ENCODE measurements at places on chromosomes 5 and 9.

DNA sequence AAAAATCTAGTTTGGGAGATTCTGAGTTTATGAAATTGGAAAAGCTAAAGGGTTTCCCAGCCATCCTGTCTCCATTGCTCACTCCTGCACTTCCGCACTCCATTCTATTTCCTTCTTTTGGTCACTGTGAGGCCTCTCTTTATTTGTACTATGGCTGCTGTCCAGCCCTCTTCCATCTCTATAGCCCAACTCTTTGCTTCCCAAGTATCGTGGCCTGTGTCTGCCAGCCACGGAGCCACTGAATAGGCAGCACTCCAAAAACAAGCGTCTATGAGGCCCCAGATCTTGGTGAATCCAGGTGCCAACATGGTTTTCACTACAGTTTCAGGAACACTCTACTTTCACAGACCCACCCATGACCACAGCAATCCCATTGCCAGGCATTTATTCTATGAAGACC is 37.2 kb downstream of the GRAMD2B start:
- no peak for DNase-seq

GRCh38 chr9:127445851-127446712 is 5.1 kb downstream of the RPL12 start:
- DNase-seq = no peak

- DNase-seq = no peak
These were observed 295.5 kb downstream of the DTWD2 start for GRCh38 chr5:118692811-118693342.

DNA sequence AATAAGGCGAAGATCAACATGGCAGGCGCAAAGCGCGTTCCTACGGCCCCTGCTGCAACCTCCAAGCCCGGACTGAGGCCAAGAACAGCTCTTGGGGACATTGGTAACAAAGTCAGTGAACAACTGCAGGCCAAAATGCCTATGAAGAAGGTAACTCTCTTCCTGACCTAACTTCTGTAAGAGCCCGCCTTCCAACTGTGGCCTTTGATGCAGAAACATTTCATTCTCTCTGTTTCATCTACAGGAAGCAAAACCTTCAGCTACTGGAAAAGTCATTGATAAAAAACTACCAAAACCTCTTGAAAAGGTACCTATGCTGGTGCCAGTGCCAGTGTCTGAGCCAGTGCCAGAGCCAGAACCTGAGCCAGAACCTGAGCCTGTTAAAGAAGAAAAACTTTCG is 979 bp downstream of the CCNB1 start:
- no peak for DNase-seq

DNA sequence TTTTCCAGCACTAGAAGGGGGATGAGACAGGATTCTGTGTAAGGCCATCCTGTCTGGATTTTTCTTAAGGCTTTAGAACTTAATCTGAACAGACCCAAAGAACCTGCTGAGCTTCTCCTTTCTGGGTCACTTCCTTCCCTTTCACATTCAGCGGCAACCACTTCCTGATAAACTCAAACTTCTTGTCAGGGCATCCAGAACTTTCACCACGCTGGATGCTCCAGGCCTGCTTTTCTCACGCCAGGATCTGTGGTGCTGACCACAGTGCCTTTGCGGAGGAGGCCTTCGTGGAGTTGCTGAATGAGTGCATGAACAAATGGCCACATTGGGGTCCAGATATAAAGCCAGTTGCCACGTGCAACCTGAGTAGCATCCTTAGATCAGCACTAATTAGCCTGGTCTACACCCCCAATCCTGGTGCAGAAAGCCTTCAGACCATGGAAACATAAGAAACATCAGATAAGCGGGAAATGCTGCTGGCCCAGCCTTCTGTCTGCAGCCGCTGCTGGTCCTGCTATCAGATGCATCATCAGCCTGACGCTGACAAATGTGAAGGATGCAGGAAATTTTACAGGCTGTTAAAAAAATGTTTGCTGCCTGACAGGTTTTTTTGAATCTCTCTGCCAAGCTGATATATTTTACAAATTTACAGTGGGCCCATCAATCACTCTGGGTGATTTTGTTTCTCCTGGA is 75.3 kb upstream of the BARHL1 start:
- DNase-seq = no peak

DNA sequence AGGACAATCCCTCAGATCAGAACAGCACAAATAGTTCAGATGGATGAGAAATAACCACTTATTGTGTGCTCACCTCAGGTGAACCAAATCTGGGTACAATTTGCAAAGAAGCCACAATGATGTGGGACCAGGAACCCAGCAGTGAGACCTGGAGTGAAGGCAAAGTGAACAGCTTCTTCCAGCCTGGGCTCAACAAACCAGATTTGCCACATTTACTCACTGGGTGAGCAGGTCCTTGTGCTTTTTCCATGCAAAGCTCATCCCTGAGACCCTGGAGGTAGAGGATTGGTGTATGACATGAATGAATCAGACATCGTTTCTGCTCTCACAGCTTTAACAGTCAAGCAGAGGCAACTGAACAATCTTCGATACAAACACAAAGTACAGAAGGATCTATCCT is 29.1 kb upstream of the GRIA1 start:
- no peak for DNase-seq

GRCh38 chr9:128206916-128207910 is 4.0 kb downstream of the DNM1 start:
- DNase-seq = no peak

- no peak for DNase-seq
These were observed 113.8 kb upstream of the ANKRD55 start for GRCh38 chr5:56346741-56347535.

Measured in activated CD4-positive, alpha-beta T cell treated with anti-CD3 and anti-CD28 coated beads, Interleukin-2, amount 50 U/mL, for 1 hour (primary cell).